ENCODE measurements at places on chromosomes 3 and 15.

- peak; percentile 36 for DNase-seq
Observed at GRCh38 chr3:185732782-185733181, 92.1 kb downstream of the IGF2BP2 start.

GRCh38 chr3:64207289-64208080 lies 17.8 kb downstream of the PRICKLE2 start:
- DNase-seq, result no peak

DNA sequence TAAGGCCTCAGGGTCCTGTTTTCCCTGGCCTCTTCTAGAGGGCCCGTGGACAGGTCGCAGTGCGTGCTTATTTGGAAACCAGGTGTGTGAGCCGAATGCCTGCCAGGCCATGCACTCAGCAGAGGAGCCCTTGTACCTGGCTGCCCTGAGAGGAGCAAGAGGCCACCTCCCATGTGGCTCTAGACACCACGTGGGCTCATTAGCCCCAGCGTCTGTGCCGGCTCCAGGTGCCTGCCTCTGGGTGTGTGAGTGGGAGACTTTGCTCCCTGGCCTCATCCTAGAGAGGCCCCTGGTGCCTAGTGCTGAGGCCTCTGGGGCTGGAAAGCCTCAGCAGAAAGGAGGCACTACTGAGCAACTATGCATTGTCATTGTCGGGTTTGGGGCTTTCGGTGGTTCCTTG lies 50.4 kb downstream of the KLF13 start:
- no peak for DNase-seq

DNA sequence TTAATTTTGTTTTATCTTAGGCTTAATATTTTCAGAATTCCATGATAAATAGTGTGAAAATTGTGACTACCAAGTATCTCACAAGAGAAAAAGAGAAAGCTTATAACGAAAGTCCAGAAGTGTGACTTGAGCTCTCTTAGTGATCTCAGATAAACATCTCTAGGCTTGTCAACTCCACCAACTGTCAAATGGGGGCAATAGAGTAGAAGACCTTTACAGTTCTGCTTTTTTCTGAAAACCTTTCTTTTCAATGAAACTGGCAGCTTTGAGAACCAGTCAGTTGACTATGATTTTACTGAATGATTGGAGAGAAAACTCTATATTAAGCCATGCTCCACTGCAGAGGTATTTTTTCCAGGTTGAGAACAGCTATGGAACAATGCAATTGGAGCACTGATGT lies 119.2 kb upstream of the TP63 start:
- no peak for DNase-seq

DNA sequence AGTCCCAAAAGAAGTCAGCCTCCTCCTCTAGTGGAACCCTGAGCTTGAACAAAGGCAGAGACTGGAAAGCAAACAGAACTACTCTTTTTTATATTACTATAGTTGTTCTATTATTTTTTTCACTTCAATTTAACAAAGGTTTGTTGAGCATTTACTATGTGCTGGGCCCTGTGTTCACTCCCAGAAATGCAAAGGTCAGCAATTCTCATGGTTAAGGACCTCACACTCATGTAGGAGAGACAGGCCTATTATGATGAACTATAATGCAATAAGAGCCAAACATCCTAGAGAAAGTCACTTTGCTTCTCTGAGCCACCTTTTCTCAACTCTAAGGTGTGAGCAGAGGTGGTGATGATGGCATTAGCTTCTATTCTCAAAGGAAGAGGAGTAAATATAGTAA lies 82.1 kb upstream of the ARHGEF3 start:
- no peak for DNase-seq

DNA sequence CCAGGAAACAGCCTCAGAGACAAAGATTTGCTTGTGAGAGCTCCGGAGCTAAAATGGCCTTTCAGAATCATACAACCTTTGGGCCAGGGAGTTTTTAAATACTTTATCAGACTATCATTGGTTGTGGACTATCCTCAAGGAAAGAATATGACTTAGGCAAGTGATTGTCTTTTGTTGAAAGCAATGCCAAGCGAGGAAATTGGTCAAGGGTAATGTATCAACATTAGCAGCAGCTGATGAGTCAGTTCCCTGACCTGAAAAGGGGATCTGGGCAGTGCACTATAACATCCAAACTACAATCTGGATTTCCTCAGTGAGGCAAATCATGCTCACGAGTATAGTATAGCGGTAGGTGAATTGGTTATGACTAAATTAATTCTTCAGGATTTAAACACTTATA lies 303.6 kb downstream of the LSAMP start:
- peak; percentile 15 for DNase-seq

DNA sequence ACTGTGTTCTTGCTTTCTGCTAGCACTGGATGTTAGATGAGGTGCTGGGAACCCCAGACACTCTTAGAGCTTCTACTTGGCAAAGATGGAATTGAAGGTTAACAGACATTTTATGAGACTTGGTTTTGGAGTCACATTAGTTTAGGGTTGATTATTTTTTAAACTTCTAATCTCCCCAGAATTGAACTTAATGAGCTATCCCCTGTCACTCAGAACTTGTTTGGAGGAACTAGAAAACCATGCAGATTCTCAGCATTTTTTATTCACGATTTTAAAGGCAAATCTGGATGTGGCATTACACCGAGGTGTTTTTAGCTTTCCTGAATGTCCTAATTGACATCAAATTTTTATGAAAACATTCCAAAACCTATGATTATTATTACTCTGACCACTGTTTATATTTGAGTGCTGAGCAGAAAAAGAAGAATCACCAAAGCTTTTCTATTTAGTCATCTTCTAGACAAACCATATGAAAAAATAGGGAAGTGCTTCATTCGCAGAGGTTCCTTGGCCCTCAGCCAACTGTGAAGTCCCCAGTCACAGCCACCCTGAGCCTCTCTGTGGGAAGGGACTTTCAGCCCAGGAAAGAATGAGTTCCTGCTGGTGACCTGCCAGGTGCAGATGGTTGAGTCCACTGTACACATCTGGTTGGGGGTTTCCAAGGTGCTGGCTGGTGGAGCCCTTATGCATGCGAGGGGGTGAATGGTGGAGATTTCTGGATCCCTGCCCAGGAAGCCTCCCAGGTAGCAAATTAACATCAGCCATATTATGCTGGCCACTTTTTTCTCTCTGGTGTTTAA lies 196.0 kb upstream of the TOPAZ1 start:
- peak; percentile 59 for DNase-seq

DNA sequence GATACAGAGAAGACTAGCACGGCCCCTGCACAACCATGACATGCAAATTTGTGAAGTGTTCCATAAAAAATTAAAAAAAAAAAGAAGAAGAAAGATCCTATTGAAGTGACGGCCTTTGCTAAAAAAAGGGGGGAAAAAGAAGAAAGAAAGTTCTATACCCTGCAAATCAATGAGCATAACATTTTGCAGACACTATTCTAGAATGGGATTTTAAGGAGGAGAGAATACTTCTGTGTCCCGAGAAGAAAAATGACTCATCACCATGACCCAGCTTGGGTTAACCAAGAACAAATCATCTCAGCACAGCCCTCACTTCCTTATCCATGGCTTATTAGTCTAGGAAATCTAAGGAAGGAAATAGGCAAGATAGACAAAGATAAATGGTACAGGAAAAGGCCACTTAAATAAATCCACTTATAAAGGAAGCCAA lies 7.4 kb upstream of the SH3BP5 start:
- peak; percentile 48 for DNase-seq
